Lower lobe of right lung (tissue), 2 donors: ENCODE measurements at places on chromosomes 2 and 18. TPM values are rescaled to one million over a fixed set of nuclear protein-coding genes. Genes with fewer than 3 reads are reported as not detected.

C2orf78 gene
- total RNA-seq, result not detected

TXNDC9 gene
- total RNA-seq, result 23.4 TPM

SGO2 gene
- 2.8 TPM for total RNA-seq

MLPH gene
- 394 TPM for total RNA-seq

FTCDNL1 gene
- total RNA-seq, result 3.7 TPM

OSR1 gene
- 15.5 TPM for total RNA-seq

EMILIN2 gene
- total RNA-seq, result 51.5 TPM

GAL3ST2 gene
- not detected for total RNA-seq

ABCG8 gene
- not detected for total RNA-seq

SNRNP27 gene
- total RNA-seq, result 38.7 TPM

DNA sequence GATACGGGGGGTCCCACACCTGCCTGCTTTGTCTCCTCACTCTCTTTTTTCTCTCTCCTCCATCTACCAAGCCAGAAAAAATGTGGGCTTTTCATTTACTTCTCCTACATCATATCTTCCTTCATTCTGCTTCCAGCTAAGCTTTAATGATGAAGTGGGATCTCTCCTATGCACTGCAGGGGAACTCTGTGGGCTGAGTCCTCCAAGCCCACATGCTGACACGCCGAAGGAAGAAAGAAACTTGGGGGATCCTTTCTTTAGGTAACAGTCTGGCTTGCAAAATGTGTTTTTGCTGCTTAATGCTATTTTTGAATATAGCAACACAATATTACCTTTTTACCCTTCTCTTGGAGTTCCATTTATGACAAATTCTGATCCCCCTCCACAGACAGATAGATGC, 33.6 kb upstream of the YWHAQ start:
- H3K4me1 ChIP-seq, result no peaks in the 10 kb centered on the region
- no peak for DNase-seq
- H3K36me3 ChIP-seq, result no peaks in the 10 kb centered on the region
- no peaks in the 10 kb centered on the region for H3K27me3 ChIP-seq
- H3K27ac ChIP-seq, result no peak overlapping the region
- no peak overlapping the region for H3K4me3 ChIP-seq

DNA sequence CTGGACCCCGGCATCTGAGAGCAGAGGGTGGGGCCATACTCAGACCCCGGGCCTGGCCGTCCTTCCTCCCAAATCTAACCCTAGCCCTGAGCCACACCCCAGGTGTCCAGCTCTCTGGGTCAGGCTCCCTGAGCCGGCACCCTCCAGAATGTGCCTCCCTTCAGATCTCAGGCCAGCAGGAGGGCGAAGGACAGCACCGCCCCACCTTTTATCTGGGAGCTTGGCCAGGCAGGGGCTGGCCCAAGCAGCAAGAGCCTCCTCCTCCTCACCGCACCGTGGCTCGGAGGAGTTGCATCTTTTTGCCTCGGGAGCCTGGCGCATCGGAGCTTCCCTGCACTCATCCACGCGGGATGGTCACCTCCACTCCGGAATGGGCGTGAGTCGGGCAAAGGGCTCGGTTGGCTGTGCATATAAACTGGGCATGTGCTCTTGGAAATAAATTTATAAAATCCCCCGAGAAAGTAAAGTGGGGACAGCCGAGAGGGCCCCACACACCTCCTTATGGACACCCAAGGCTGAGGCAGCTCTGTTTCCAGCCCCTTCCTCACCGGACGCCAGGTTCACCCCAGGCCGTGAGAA, 69.1 kb upstream of the CTDP1 start:
- no peaks in the 10 kb centered on the region for H3K36me3 ChIP-seq
- peaks cover 3% of the 10 kb centered on the region for H3K27me3 ChIP-seq
- H3K4me3 ChIP-seq, result no peak overlapping the region
- peak; percentile 24 for DNase-seq
- no peak overlapping the region for H3K27ac ChIP-seq

- no peak for DNase-seq
- H3K36me3 ChIP-seq, result no peaks in the 10 kb centered on the region
- H3K27ac ChIP-seq, result no peak overlapping the region
- no peaks in the 10 kb centered on the region for H3K27me3 ChIP-seq
Measured at GRCh38 chr2:101967826-101968513, 23.8 kb upstream of the IL1R2 start.

GRCh38 chr2:197113275-197113711, 186.8 kb upstream of the PGAP1 start:
- no peak for DNase-seq
- no peak overlapping the region for H3K4me3 ChIP-seq
- no peaks in the 10 kb centered on the region for H3K27me3 ChIP-seq
- H3K4me1 ChIP-seq, result peaks cover 3% of the 10 kb centered on the region

DNA sequence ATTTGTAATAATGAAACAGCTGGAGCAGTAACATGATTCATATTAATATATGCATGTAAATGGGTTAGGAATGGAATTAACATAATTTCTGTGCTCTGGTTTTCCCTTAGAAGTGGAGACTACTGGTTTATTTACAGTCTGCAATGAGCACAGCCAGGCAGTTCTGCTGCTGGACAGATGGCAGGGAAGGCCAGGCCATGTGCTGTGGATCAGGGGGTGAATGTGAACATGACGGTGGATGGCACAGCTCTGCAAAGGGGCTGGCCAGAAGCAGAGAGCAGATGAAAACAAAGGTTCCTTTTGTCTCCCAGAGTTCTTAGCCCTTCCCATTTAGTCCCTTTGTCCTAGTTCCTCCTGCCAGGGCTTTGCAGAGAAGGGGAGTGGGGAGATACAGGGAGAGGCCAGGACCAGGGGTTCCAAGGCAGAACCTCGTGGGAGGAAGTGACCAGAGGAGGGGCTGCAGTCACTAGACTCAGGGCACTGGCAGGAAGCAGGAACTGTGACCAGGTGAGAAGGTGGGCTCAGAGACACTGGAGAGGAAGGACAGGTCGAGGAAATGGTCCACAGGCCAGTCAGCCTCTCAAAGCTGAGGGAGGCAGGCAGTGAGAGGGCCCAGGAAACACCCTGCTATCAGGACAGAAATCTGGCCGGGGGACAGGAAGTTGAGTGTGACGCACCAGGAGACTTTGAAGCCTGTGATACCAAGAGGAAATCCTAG, 112.9 kb upstream of the ATP8B1 start:
- no peak for DNase-seq
- H3K4me1 ChIP-seq, result peaks cover 6% of the 10 kb centered on the region
- H3K27ac ChIP-seq, result no peak overlapping the region
- H3K36me3 ChIP-seq, result no peaks in the 10 kb centered on the region

GRCh38 chr2:223731503-223731902, 105.9 kb downstream of the AP1S3 start:
- H3K27ac ChIP-seq, result no peak overlapping the region
- H3K36me3 ChIP-seq, result no peaks in the 10 kb centered on the region
- no peaks in the 10 kb centered on the region for H3K27me3 ChIP-seq
- H3K4me1 ChIP-seq, result no peaks in the 10 kb centered on the region

GRCh38 chr2:70089220-70089982, 2.1 kb downstream of the PCBP1 start:
- H3K4me3 ChIP-seq, result peak overlapping the region; percentile 99
- no peaks in the 10 kb centered on the region for H3K27me3 ChIP-seq
- peak overlapping the region; percentile 100 for H3K27ac ChIP-seq
- no peak for DNase-seq
- peaks cover 6% of the 10 kb centered on the region for H3K36me3 ChIP-seq

- no peak for DNase-seq
- peak overlapping the region; percentile 74 for H3K4me3 ChIP-seq
- no peaks in the 10 kb centered on the region for H3K36me3 ChIP-seq
- H3K27ac ChIP-seq, result peak overlapping the region; percentile 84
- peaks cover 25% of the 10 kb centered on the region for H3K4me1 ChIP-seq
Measured at GRCh38 chr2:70553334-70553583, 367 bp downstream of the TGFA start.

DNA sequence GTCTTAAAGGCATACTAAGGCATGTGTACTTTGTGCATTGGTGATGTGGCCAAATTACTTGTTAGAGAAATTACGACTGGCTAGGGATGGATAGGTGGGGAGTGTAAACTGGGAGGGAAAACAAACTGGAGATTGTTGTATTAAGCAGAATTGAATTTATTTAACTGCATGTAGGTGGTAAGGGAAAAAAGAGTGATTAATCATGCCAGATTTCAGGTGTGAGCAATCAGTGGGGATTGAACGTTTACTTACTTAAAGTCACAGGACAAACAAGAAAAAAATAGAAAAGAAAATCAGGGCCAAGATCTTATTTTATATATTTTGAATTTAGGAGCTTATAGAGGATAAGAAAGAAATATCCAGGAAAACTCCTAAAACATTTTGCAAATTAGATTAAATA, 88.6 kb downstream of the GULP1 start:
- no peak for DNase-seq
- H3K4me3 ChIP-seq, result no peak overlapping the region
- peaks cover 8% of the 10 kb centered on the region for H3K4me1 ChIP-seq
- no peaks in the 10 kb centered on the region for H3K36me3 ChIP-seq
- no peaks in the 10 kb centered on the region for H3K27me3 ChIP-seq

- peak overlapping the region; percentile 81 for H3K27ac ChIP-seq
- no peaks in the 10 kb centered on the region for H3K36me3 ChIP-seq
- H3K27me3 ChIP-seq, result no peaks in the 10 kb centered on the region
- DNase-seq, result peak; percentile 76
- H3K4me1 ChIP-seq, result peaks cover 42% of the 10 kb centered on the region
Measured at GRCh38 chr2:98757904-98758421, 27.0 kb upstream of the MGAT4A start.

DNA sequence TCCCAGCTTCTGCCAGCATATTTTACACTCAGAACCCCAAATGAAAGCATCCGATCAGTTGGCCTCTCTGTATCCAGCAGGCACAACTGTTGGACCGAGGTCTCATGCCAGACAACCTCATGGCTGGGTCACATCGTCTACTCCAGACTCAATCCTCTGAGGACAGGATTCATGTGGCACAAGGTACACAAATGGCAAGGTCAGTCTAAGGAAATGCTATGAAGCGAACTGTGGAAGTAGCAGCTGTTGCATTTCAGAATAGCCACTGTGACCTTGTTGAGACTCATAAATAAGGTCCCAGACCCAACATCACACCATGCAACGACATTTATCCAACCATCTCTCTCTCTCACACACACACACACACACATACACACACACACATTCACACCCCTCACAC, 7.1 kb upstream of the FZD7 start:
- DNase-seq, result no peak
- no peak overlapping the region for H3K4me3 ChIP-seq
- peaks cover under 1% of the 10 kb centered on the region for H3K4me1 ChIP-seq
- no peak overlapping the region for H3K27ac ChIP-seq

- H3K4me3 ChIP-seq, result peak within 1 kb of the TSS; percentile 48
- H3K27ac ChIP-seq, result peak within 1 kb of the TSS; percentile 42
- H3K27me3 ChIP-seq, result no peaks in the 10 kb centered on the region
- no peaks in the 10 kb centered on the region for H3K36me3 ChIP-seq
Measured at GRCh38 chr2:188974164-188974563, at the start of gene COL3A1. TSS of gene COL3A1 (plus strand) at chr2:188974373. CDS start at chr2:188974490, 117 bp downstream.

DNA sequence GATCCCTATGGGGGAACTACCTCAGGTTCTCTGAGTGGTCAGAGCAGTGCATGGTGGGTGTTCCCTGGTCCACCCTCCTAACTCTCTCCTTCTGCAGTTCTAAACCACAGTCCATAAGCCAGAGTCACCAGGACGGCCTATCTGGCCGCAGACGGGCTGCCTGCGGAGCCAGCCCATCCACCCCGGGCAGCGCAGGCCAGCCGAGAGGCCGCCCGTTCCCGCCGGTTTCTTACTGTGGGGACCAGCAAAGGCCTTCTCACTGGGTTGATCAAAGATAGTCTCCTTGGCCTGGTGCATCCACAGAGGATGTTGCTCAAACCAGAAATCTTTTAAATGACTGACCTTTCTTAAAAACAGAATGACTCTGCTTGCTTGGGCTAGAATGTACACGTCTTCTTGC, 9.6 kb upstream of the CHST10 start:
- no peak overlapping the region for H3K4me3 ChIP-seq
- H3K27me3 ChIP-seq, result no peaks in the 10 kb centered on the region
- no peaks in the 10 kb centered on the region for H3K36me3 ChIP-seq

DNA sequence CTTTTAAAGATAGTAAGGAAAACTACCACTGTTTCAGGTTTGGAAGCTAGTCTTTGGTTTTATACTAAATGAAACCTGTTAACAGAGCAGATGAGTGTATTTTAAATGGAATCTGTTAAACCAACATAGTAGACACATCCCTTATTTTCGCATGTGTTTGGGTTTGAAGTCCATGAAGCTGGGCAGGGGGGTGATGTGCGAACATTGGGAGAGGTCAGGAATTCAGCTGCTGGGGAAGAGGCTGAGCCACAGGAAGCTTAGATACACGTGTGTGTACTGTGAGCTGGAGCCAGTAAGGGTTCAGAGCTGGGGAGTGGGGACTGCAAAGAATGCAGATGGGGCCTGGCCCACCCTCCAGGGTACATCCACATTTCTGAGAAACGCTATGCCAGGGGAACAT, 176.9 kb downstream of the VAPA start:
- no peaks in the 10 kb centered on the region for H3K4me1 ChIP-seq
- H3K27ac ChIP-seq, result no peak overlapping the region
- no peak for DNase-seq
- no peaks in the 10 kb centered on the region for H3K36me3 ChIP-seq
- H3K4me3 ChIP-seq, result no peak overlapping the region

DNA sequence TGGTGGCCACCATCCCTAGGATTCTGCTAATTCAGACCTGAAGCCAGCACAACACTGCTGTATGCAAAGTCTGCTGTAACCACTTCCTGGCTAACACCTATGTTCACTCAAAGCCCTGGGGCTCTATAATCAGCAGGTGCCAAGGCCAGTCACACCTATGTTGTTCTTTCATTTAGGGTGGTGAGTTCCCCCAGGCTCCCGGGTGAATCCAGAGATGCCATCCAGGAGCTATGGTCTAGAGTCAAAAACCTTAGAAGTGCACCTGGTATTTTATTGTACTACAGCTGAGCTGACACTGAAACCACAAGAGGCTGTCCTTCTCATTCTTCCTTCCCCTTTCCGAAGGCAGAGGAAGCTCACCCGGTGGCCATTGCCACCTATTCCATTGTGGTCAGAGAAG, 46.2 kb upstream of the CCDC141 start:
- H3K27me3 ChIP-seq, result no peaks in the 10 kb centered on the region
- H3K36me3 ChIP-seq, result no peaks in the 10 kb centered on the region
- DNase-seq, result no peak

DNA sequence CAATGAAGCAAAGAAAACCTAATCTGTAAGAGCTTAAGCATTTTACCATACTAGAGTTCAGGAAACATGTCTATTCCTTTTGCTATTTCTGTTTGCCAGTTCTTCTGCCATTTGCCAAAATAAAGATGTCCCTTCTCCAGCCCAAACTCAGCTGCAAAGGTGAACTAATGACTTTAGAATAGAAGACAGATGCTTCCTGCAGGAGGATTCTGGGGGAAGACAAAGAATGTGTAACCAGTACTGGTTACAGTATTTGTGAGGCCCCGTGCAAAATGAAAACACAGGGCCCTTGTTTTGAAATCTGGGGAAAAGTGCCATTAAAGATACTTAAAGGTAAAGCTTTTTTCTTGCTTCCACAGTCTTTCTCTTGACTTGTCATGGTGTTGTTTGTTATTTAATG, 34.3 kb upstream of the MTX2 start:
- H3K36me3 ChIP-seq, result no peaks in the 10 kb centered on the region
- no peak for DNase-seq
- H3K4me1 ChIP-seq, result no peaks in the 10 kb centered on the region
